ENCODE measurements at places on chromosomes 7 and 10.

- no peak for DNase-seq
Observed at GRCh38 chr7:7554021-7554432, 12.7 kb upstream of the MIOS start.

DNA sequence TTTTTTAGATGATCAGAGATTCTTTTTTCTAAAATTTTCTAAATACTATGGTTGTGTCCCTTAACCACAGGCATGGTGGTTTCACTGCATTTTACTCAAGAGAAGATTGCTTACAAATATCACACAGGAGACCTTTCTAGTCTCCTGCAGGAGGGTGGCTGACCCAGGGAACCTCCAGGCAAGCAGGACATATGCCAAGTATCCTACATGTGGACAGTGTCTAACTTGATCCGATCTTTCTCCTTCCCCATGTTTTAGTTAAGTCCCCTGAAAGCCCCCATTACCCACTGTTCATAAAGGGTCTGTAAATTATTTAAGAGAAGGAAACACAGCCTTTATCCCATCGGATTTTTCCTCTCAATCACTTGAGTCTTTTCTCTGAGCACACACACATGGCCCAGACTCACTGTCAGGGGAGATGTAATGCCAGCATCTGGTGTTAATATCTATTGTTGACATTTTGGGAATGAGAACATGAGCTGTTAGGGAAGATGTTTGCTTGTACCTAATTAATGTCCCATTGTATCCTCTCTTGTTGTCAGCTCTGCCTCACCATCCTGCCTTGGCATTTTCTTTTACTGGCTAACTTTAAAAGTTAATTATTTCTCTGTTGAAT is 755.2 kb downstream of the AUTS2 start:
- no peak for DNase-seq

- DNase-seq, result no peak
Observed at GRCh38 chr10:101005869-101006567, 6.4 kb downstream of the LZTS2 start.

DNA sequence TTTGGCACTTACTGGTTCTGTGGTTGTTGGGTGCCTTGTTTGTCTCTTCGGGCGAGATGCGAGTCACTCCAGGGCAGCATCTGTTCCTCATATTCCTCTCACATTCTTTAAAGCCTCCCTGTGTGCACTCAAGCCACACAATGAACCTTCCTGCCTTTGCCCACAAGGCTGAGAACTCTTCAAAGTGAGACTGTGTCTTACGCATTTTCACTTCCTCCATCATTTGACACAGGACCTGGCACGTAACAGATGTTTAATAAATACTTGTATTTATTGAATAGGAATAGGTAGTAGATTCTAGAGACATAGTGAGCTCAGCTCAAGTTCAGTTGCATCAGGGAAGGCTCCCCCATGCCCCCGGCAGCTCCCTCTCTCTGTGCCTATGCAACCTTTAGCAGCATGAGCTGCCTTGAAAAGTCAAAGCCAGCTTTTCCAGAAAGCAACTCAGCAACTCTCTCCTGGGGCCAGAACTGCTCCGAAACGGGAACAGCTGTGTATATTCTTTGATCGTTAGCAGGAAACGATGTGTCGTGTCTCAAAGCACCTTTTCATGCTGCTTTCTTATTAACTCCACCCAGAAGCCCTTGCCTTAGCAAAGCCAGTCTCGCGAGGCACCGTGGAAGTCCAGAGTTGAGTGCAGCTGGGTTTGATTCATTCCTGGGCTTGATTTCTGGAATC is 97.5 kb downstream of the PFKFB3 start:
- DNase-seq, result no peak

DNA sequence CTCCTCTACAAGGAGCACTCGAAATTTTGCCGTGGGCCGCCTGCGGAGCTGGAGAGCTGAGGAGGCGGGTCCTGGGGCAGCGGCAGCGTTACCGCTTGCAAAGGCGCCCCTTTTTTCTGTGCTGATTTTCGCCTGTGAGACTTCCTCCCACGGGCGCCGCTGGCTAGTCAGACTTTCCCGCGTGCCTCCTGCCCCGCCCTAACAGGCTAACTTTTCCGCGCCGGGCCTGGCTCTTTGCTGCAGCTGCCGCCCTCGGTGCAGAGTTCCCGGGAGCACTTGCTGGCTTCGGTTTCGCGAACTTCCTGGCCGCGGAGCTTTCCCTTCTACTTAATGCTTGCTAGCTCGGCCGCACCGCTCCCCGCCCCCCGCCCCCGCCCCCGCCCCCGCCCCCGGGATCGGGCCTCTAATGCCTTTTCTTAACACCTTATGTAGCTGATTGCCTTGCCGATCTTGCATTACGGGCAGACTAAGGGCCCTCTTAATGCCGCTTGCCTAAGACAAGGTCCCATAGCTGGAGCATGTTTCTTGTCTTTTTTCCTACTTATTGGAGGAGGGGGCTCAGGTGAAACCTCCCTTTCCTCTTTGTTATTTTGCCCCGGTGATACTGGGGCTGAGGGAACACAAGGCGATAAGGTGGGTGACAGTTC is 37.9 kb upstream of the RASGEF1A start:
- DNase-seq, result peak; percentile 47

GRCh38 chr7:73718905-73719805 is at the start of gene STX1A:
STX1A (minus strand) TSS chr7:73719669; CDS start chr7:73719631, 38 bp downstream.
- peak; percentile 72 for DNase-seq

All from activated T-helper 1 cell treated with anti-CD3 and anti-CD28 coated beads, Interleukin-12 subunit alpha, Interleukin-12 subunit beta, Interleukin-2, Interleukin-4 antibody, amounts not matched to agents 30 ng/mL and 10 ng/mL and 1 ng/mL, durations not matched to agents 14 hours and 24 hours and 36 hours (primary cell).